ENCODE measurements at places on chromosomes 11 and 22.

DNA sequence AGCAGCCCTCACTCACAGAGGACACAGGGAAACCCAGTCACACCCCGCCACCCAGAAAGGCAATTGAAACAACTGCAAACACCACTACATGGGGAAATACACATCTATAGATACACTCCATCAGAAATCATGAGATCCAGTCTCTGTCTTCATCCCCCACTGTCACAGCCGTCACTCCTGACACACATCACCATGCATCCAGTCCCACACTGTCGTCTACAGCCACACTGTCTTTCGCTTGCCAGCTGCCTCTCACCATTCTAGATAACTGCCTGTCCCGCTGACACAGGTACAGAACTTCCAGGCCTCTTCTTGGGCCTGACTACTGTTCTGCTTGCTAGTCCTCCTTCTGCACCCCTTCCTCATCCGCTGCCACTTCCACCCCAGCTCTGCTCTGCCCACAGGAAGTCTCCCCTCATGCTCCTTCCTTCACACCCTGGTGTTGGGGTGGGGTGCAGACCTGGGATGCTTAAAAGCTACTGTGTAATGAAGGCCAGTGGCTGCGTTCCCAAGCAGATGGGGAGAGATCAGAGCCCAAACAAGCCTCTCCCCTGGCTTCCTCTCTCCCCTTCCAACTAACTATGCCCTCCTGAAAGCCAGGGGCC is 42.6 kb downstream of the SLC22A12 start:
- no peak for DNase-seq

- DNase-seq = no peak
These were observed 411.8 kb downstream of the CTTN start for GRCh38 chr11:70810133-70810532.

DNA sequence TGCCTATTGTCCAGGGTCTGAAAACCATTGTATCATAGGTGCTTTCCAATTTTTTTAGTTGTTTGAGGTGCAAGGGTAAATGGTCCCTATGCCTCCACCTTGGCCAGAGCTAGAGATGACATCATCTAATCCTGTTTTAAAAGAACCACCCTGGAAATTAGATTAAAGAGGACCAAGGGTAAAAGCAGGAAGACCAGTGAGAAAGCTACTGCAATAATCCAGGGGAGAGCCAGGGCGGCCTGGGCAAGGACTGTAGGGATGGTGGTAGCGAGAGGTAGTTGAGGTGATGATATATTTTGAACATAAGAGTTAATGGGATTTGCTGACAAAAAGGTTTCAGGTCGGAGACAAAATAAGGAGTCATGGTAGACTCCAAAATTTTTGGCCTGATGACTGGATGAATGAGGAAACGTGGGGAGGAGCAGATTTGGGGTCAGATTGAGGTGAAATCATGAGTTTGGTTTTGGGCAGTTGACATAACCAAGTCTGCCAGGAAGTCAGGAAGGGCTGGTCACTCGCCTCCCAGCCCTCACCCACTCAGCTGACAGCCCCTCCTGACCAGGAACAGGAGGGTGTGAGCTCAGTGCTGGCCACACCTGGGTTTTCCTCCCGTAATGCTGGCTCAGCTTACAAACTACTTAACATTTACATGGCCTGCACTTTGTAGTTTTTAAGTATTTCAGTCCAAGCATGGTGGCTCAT is 23.0 kb downstream of the SCN4B start:
- no peak for DNase-seq

DNA sequence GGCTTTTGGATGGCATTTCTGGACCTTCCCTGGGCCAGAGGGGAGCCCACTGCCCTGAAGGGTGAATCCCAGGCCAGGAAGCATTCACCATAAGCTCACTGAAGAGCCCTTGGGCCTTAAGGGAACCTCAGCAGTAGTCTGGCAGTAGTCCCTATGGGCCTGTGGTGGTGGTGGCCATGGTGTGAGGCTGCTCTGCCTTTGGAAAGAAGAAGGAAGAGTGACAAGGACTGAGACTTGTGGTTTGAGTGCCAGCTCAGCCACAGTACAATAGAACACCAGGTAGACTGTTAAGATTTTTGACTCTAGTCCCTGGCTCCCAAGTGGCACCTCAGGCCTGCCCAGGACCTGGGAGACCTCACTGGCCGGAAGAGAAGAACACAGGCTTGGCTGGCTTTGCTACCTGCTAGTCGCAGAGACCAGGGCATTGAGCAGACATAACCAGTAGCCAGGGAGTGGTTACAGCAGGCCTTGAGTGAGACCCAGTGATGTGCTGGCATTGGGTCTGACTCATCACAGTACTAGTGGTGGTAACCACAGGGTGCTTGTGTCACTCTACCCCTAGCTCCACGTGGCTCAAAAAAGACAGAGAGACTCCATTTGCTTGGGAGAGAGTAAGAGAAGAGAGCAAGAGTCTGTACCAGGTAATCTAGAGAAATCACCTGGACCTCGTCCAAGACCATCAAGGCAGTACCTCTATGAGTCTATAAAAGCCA is 259.8 kb upstream of the BLID start:
- no peak for DNase-seq

DNA sequence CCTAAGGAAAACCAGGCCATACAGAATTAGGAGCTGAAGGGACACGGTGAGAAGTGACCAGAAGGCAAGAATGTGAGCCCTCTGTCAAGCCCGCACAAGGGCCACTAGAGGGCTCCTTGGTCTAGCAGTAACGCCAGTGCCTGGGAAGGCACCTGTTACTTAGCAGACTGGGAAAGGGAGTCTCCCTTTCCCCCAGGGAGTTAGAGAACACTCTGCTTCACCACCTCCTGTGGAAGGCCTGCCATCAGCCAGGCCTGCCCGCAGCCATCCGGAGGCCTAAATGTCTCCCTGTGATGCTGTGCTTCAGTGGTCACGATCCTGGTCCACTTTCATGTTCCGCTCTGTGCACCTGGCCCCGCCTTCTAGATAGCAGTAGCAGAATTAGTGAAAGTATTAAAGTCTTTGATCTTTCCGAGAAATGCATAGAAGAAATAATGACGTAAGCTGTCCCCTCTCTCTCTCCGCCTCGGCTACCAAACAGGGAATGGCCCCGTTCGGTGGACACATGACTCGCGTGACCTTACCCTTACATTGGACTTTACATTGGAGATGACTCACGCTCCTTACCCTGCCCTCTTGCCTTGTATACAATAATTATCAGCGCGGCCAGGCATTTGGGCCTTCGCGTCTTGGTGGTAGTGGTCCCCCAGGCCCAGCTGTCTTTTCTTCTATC is 10.7 kb upstream of the GSTP1 start:
- no peak for DNase-seq

GRCh38 chr11:71484248-71485062 is 31.5 kb downstream of the NADSYN1 start:
- no peak for DNase-seq

DNA sequence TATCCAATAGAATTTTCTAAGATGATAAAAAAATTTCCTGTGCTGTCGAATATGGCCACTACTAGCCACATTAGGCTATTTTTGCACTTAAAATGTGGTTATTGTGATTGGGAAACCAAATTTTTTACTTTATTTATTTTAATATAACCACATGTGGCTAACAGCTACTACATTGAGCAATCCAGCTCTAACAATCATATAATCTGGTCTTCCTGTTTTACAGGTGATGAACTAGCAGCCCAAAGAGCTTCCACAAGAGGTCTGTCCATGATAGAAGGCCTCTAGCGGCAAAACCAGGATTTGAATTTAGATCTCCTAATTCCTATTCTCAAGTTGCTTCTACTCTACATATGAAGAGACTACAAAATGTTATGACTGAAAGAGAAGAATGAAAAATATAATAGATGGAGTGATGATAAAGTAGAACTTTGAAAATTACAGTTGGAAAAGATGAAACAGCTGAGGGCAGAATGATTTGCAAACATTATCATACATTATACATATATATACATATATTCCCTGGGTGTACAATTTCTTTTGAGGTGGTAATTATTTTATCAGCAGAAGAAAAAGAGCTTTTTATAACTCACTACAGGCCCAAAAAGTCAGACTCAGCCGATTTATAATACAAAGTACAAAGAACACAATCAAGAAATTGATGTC is 363.5 kb upstream of the PITPNB start:
- no peak for DNase-seq

DNA sequence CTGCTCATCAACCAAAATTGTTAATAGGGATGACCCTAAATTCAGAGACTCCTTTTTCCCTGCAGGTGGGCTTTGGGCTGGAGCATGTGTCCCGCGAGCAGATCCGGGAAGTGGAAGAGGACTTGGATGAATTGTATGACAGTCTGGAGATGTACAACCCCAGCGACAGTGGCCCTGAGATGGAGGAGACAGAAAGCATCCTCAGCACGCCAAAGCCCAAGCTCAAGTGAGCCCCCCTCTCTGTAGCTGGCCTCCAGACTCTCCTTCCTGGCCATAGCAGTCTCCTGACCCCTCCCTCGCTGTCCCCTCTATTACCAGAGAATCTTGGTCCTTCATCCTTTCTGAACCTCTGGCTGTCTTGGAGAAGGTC is 47.9 kb upstream of the RAB1B start:
- DNase-seq = no peak

GRCh38 chr22:42883970-42884369 is 26.9 kb upstream of the ARFGAP3 start:
- no peak for DNase-seq

GRCh38 chr11:15852179-15852578 is 504.2 kb downstream of the SOX6 start:
- DNase-seq = no peak

DNA sequence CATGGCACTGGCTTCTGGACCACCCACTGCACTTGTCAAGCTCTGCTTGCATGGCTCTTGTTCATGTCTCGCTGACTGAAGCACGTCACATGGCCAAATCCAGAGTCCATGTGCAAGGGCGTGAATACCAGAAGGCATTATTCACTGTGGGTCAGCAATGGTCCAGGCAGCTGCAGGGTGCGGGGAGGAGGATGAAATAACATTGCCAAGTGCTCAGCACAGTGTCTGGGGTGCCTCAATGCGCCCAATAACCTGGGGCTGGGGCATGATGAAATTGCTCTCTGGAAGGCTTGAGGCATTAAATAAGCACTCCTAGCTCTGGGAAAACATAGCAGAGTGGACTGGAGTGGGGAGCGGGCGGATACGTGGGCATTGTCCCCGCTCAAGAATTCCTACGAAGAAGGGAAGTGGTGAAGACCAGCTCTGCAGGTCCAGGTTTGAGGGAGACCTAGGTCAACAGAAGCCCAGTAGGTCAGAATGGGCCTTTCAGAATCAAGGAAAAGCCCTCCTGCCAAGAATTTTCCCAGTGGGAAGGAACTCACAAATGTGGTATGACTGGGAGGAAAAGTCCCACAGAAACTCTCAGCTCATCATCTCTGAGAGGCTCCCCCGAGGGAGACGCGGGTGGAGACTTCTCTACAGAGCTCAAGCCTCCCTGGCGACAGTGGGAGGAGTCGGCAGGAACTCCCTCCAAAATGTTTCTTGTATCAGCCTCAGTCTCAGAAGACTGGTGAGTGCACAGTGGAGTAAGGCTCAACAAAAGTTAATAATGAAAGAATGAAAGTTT is 15.3 kb upstream of the ACCSL start:
- DNase-seq = no peak

- DNase-seq = no peak
These were observed 47.5 kb upstream of the POU2AF1 start for GRCh38 chr11:111426617-111427016.

DNA sequence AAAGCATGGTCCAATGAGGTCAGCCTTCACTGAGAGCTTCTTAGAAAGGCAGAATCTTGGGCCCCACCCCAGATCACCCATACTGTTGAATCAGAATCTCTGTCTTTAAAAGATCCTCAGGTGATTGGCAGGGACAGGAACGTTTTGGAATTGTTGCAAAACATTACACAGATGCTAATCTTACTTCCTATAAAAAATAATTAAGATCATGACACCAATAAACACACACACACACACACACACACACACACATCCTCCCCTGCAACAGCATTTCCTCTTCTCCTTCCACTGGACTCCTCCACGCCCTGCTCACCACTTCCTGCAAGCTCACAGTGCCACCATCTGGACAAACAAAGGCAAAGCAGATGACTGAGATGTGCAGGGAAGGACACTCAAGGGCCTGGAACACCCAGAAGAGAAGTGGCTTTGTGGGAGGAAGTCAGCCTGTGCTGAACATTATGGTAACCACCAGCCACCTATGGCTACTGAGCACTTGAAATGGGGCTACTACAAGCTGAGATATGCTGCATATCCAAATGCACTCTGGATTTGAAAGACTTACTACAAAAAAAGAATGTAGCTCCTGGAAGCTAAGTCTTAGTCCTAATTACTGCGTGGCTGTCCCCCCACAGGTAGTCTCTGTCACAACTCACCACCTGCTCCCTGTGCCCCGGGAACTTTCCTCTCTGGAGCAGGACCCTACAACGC is 65.6 kb downstream of the BTG4 start:
- peak; percentile 48 for DNase-seq

DNA sequence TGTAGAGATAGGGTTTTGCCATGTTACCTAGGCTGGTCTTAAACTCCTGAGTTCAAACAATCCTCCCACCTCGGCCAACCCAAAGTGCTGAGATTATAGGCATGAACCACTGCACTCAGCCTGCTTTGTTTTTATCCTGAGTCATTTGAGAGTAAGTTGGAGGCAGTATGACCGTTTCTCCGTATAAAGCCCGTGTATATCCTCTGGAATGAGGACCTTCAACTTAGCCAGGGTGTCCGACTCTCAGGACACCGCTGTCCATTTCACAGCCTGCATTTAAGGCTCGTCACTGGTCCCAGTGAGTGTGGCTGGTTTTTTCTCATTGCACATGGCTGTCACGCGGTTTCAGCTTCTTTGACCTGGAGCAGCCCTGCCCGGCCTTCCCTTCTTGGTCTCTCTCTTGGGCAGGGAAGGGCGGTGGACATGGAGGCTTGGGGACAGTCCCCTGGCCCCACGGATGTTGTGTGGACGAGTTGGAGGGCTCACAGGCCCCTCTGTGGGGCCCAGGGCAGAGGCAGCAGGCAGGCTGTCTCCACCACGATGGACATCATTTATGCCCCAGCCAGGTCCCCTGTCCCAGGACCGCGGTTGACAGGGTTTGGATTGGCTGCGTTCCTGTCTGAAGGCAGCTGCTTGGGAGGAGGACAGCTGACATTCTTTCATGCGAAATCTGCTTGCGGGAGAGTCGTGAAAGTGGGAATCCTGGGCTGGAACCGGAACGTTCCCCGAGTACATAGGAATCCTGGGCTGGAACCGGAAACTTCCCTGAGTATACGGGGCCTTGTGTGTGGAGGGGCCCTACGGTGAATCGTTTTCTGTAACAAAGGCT is 93.3 kb downstream of the KCNQ1 start:
- DNase-seq = no peak

GRCh38 chr11:130085671-130086290 is 16.1 kb downstream of the APLP2 start:
- DNase-seq = no peak
